ENCODE measurements at places on chromosomes 3 and 15.

- DNase-seq: no peak
These were observed 36.6 kb upstream of the POMGNT2 start for GRCh38 chr3:43142472-43142871.

- DNase-seq: no peak
These were observed 14.1 kb upstream of the HRH1 start for GRCh38 chr3:11140030-11140712.

DNA sequence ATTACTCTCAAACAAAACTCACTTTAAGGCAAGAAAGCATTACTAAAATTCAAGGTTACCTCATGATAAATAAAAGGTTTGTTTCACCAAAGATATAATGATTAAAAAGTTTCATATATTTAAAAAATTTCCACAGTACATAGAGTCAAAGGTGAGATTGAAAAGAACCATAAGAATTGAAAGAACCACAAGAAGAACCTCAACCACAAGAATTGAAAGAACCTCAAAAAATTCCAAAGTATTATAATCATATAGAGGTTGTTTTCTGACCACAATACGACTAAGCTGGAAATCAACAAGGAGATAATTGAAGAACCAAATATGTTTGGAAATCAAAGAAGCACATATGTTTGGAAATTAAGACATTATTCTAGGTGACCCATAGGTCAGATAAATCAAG lies 52.7 kb downstream of the SLC25A36 start:
- DNase-seq: no peak

DNA sequence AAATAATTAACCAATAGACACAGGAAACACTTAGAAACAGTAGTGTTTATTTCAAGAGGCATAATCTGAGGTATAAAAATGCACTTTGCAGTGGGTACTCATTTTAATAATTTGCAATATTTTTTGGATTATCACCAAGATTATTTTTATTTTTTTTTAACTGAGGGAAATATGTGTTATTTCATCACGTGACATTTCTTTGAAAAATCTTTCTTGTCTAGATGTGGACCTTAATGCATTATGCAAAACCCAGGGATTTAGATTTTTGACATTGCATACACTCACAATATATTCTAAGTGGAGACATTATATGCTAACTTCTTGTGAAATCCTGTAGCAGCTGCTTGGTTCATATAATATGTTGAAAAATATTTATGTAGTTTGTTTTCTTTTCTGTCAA lies 260.4 kb upstream of the MEIS2 start:
- no peak for DNase-seq

DNA sequence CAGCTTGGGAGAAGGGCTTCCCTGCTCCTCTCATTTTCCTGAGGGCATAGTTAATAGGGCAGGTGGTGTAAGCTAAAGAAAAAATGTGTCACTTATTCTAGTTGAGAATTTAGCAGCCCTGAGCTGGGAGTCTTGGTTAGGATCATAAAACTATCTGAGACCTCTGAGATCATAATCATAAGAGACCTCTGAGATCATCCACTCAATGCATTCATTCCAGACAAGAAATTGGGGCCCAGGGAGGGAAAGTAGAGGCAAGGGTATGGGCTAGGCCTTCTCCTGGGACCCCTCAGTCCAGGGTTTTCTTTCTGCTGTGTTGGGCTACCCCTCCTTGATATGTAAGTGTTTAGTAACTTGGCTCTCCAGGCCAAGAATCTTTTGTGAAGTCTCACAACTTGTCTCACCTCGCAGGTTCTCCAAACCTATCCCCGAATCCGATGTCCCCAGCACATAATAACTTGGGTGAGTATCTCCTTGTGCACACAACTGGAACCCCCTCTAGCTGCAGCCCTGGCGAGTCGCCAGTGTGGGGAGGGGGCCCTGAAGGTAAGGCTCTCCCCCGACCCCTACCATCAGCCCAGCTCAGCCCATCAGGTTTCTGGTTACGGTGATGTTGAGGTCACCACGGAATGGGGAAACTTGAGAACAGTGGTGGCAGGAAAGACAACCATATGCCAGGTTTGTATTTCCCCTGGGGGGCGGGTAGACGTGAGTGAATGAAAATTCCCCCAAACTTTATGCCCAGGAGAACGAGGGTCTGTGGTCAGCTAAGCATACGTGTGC lies 84.1 kb downstream of the AAGAB start:
- no peak for DNase-seq

DNA sequence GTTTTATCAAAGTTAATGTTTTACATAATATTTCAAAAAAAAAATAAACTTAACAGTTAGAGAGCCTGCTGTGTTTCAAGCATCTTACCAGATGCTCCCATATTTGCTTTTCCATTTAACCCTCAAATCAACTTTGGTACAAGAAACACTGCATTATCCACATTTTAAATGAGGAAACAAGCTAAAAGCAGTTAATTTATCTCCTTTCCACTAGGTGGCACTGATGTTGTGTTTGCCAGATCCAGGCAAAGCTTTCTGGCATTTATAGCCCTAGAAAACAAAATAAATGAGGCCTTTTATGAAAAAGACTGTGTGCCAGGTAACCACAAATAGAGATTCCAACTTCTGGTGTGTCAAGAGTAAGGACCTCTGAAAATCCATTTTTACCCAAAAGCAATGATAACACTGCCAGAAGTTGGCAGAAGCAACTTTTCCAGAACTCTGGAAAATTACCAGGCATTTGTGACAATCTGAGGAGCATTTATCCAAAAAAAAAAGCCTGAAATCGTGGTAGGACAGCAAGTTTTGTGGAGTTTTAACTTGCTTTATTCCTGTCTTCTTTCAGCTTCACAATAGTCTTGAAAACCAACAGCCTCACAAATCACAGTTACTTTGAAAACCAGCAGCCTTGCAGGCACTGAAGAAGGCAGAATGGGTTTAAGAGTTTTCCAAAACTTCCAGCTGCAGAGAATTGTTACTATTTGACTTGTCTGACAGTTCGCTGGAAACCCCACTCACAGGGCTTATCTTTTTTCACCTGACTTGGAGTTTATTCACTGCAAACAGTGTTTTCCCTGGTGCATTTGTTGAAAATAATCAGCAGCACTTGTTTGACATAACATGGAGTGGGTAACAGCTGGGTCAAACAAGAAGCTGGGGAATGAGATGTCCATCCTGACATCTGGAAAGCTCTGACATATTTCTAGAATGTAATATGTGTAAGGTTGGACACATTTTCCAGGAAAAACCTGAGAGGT lies 9.2 kb downstream of the FAM162A start:
- no peak for DNase-seq
